ENCODE measurements at places on chromosomes 6 and 20.

- DNase-seq, result no peak
Measured at GRCh38 chr6:159984268-159984786, 15.4 kb downstream of the IGF2R start.

DNA sequence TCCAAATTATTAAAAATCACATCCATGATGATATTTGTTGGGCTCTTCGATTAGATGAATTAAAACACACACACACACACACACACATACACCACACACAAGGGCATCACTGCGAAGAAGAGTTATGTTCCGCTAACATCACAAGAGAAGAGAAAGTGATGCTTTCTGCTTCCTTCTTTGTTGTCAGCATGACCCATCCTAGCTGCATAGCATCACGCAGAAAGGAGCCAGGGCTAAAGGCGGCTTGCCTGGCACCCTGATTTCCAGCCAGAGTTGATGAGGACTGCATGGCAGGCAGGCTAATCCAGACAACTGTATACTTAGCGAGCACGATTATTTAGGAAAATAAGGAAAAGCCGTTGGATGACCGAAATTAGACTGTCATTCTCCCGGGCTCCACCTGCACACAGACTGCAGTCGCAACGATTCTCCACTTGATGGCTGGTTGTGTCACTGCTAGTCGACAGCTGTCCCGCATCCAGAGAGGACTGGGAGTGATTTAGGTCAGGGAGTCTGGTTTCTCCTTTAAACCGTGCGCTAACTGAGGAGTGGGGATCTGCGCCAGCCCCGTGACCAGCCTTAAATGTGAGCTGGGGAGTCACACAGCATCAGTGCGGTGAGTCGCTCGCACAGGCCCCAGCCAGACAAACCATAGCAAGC is 70.6 kb upstream of the SOX4 start:
- no peak for DNase-seq

GRCh38 chr6:169837529-169838250 is 86.3 kb downstream of the ERMARD start:
- no peak for DNase-seq

GRCh38 chr20:24638591-24639548 is 169.4 kb downstream of the SYNDIG1 start:
- DNase-seq, result no peak

DNA sequence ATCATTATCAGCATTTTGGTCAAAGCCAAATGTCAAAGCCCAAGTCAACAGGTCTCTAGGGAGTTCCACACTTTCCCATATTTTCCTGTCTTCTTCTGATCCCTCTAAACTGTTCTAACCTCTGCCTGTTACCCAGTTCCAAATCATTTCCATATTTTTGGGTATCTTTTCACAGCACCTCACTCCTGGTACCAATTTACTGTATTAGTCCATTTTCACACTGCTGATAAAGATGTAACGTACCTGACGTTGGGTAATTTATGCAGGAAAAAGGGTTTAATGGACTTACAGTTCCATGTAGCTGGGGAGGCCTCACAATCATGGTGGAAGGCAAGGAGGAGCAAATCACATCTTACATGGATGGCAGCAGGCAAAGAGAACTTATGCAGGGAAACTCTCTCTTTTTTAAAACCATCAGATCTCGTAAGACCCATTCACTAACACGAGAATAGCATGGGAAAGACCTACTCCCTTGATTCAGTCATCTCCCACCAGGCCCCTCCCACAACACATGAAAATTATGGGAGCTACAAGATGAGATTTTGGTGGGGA is 143.4 kb downstream of the PTPRK start:
- DNase-seq, result no peak

DNA sequence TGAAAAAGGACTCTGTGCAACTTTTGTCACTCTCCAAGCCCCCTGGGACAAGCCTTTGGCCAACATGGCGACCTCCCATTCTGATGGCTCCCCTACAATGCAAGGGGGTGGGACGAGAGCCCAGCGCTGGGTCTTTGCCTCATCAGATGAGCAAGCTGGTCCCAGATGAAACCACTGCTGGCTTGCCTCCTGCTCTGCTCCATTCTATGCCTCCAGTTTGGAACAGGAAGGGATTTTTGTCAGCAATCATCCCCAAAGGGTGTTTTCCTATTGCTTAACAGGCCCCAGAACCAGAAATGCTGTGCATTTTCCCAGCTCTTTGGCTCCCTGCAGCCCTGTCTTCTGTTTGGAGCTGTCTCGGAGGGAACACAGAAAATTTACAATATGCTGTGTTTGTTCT is 412.7 kb downstream of the MAFB start:
- DNase-seq, result no peak

- DNase-seq, result no peak
Measured at GRCh38 chr6:7189101-7189758, 81.5 kb downstream of the RREB1 start.

DNA sequence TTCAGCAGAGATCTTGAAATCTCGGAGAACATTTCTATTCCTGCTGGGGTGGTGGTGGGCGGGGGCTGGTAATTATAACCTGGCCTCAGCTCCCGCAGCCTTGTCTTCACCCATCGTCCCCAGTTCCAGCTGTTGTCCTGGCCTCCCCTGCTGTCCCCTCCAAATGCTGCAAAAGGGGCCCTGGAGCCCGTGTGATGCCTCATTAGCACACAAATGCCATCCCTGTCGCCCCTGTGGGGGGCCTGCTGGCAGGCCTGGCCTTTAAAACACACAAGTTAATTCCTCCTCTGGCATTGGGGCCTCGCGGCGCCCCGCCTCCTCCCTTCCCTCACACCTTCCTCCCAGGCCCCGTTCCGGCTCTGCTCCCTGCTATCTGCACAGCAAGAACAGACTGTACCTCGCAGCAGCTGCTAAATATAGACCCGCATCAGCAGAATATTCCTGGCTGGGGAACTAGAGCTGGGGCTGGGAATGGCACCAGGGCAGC is 85.7 kb downstream of the CDH22 start:
- DNase-seq, result no peak

GRCh38 chr20:25018841-25019240 is 26.3 kb upstream of the APMAP start:
- DNase-seq, result no peak

GRCh38 chr20:10185741-10186558 is 32.7 kb upstream of the SNAP25 start:
- DNase-seq, result no peak

- DNase-seq, result no peak
Measured at GRCh38 chr6:20236344-20236743, 24.1 kb upstream of the MBOAT1 start.

DNA sequence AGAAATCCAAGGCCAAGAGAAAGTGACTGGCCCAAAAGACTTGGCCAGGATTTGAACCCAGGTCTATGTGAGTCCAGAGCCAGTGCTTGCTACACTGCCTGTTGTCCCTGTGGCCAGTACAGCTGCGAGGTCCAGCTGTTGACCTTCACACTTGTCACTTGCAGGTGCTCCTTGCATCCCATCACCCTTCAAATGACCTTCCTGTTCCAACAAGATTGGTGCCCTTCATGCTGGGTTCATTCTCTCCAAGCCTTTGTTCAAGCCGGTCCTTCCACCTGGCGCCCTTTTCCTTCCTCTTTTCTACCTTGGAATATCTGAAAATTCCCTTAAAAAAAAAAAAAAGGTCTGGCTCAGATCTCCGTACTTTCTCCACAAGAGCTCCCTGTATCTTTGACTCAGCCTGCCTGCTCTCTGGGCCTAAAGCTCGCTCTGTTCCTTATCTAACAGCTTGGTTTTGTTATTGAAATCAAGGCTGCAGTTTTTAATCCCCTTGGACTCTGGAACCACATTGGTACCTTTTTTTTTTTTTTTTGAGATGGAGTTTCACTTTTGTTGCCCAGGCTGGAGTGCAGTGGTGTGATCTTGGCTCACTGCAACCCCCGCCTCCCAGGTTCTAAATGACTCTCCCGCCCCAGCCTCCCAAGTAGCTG is 22.2 kb upstream of the MRPS18A start:
- no peak for DNase-seq

GRCh38 chr20:49891476-49892110 is 23.7 kb downstream of the SPATA2 start:
- DNase-seq, result no peak

- no peak for DNase-seq
Measured at GRCh38 chr6:3882866-3883265, 33.7 kb downstream of the FAM50B start.

DNA sequence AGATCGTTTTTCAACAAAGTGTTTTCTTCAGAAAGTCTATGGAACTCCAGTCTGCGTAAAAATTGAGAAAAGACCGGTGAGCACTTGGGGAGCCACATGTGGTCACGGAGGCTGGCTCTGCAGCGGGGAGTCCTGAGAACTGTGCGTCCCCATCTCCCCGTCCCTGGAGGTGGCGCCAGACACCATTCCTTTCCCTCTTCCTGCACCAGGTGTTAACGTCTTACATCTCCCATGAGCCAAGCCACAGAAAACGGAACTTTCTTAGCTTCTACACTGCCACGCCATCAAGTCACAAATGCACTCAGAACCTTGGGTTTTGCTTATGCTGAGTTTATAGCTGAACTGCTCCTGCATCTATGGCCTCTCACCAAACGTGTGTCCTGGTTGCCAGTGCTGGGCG is 62.6 kb downstream of the GINS1 start:
- DNase-seq, result peak; percentile 33

DNA sequence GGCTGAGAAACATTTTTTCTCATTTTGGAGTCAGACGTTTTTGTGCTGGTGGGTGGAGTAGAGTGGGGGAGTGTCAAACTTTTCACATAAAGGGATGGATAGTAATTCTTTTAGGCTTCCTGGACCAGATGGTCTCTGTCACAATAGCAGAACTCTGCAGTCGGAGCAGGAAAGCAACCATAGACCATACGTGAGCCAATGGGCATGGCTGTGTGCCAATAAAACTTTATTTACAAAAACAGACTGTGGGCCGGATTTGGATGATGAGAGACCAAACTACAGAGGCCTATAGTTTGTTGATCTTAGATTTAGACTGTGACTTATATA is 70.8 kb upstream of the SLC22A23 start:
- DNase-seq, result no peak

DNA sequence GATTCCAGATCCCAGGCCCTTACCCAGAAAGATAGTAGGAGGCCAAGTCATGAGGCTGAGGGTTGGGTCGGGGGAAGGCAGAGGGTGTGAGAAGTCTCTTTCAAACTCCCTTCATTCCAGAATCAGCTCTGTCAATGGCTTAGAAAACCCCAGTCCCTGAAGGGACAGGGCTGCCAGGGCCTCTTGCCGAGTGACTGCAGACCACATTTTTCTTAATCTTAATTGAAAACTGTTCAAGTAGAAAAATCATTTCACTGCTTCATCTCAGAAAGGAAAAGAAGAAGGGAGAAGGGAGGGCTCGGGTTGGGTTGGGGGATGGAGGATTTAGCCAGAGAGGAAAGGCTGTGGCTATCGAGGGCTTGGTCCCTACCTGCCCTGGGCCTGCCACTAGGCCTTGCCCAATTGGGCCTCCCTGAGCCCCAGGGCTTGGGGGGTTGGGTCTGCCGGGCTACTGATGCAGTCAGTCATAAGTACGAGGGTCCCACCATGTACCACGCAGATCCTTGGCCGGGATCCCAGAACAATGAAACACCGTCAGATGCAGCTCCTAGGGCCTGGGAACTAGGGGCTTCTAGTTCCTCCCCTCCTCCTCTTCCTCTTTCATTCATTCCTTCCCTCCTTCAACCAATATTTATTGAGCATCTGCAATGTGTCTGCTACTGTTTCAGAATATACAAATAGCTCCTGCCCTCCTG is 44.0 kb upstream of the CTNNBL1 start:
- DNase-seq, result no peak

DNA sequence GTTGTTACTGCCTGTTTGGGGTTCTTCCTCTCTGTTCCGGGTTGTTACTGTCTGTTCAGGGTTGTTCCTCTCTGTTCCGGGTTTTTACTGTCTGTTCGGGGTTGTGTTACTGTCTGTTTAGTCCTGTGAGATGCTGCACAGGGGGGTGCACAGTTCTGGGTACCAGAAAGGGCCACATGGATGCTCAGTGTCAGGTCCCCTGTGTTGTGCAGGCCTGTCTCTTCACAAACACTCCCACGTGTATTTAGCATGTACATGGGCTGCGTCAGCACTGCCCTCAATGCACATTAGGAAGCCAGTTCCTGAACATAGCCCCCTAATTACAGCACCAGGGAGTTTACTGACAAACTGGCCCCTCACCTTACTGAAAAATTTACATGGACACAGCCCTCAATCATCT is 118.5 kb downstream of the DLL1 start:
- DNase-seq, result no peak

- no peak for DNase-seq
Measured at GRCh38 chr6:1188199-1188598, 123.7 kb upstream of the FOXQ1 start.

DNA sequence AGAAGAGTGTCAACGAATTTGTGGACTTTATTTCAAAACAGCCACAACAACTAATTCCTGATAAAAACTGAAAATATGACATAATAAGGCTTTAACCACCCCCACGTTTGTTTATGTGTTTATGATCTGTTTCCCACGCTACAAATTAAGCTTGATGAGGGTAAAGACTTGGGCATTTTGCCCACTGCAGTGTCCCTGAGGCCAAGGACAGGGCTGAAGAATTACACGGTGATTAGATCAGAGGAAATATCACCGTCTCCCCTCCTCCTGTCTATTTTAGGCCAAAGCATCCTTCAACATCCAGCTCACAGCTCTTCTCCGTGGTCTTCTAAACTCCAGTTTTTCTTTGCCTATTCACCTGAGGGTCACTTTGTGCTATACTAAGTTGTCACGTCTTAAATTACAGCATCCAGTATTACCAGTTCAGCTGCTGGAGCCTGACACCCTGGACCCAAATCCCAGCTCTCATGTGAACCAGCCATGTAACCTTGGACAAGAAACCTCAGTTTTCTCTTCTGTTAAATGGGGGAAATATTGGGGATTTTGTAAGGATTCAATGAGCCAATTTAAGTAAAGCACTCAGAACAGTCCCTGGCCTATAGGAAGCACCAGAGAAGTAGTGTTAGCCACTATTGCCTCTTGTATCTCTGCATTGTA is 15.2 kb upstream of the ARFGEF2 start:
- no peak for DNase-seq

DNA sequence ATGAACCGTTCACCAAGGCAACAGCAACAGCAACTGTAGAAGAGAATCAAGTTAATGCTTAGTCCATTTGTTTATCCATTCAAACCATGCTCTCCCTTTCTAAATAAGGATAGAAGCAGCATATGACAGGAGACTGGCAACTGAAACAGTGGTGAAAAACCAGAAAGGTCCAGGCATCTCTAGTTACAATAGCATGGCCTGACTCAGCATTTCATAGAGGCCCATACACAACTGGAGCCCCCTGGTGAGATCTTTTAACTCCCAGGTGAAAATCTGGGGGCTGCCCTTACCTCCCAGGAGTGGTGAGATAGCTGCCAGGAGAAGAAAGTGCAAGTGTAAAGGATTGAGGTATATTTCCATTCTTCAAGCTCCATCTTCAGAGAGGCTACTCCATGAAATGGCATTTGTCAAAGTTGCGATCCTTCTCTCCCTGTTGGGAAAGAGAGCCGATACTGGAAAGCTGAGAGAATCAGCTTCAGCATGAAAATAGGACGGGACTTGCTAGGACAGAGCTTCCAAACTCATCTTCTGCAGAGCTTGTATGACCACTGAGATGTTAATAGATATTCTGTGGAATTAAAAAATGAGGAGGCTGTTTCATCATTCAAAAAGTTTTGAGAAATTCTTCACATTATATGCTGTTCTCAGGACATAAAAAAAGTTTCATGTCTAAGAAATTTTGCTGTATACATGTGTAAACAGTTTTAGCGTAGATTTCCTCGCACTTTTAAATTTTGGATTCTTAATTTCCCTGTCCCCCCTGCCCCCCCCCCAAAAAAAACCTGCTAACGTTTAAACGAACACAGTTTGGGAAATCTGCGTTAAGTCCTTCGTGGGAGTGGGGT is 10.9 kb upstream of the SLC2A12 start:
- DNase-seq, result no peak
